Caco-2 (cell line): ENCODE measurements at places on chromosomes 4 and X. TPM values are rescaled to one million over a fixed set of nuclear protein-coding genes. Genes with fewer than 3 reads are reported as not detected.

TBC1D8B gene
- total RNA-seq = 7.4 and 8.7 TPM in 2 replicates

ARR3 gene
- not detected in 2 replicates for total RNA-seq

DCX gene
- total RNA-seq = not detected in 2 replicates

CT45A2 gene
- total RNA-seq = not detected in 2 replicates

POU4F2 gene
- total RNA-seq = not detected in 2 replicates

USP17L30 gene
- not detected in 2 replicates for total RNA-seq

SSX4 gene
- total RNA-seq = not detected in 2 replicates

FDCSP gene
- total RNA-seq = not detected in 2 replicates

FRG2 gene
- total RNA-seq = 0.23 TPM in 1 of 2 replicates, not detected in the other

NPY5R gene
- not detected in 2 replicates for total RNA-seq

SAGE1 gene
- total RNA-seq = not detected in 2 replicates

- DNase-seq = no peak
These were observed 72.4 kb downstream of the ANKRD50 start for GRCh38 chr4:124640022-124640730.

- no peak for DNase-seq
These were observed 76.5 kb downstream of the DDIT4L start for GRCh38 chr4:100113732-100114131.

GRCh38 chrX:19560611-19561010, 45.3 kb upstream of the MAP3K15 start:
- no peak for DNase-seq

DNA sequence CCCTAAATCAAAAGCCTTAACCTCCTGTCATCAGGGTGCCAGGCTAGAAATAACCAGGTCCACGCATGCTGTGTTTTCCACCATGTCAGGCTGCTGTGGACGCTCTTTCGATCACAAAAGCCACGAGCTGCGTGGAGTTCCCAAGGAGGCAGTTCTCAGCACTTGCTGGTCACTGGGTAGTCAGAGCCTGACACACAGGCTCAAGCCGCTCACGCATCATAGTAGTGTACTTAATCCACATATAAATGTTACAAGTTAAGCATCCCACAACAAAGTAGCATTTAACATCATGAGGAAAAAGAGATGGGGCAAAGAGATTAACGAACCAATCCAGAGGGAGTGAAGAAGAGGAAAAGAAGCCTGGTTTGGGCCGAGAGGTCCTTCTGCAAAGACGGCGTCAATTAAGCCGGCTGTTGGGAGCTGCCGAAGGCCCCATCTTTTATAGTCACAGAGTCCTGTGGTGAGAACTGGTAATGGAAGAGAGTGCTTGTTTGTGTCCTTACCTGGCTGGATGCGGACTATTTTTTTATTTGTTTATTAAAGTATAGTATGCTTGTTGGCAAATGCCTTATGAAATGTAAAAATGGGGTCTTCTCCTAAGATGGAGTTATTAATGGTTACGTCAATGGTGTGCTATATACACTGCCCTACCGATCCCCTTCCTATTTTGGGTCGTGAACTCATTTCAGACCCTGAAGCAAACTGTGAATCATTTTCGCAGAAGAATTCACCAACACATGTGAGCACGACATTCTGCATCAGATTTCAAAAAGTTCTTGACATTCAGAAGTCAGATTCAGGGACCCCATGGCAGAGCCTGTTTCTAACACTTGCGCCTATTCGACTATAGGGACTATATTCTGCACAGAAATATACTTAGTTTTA, 675 bp downstream of the PRIMPOL start:
- DNase-seq = peak; percentile 26

DNA sequence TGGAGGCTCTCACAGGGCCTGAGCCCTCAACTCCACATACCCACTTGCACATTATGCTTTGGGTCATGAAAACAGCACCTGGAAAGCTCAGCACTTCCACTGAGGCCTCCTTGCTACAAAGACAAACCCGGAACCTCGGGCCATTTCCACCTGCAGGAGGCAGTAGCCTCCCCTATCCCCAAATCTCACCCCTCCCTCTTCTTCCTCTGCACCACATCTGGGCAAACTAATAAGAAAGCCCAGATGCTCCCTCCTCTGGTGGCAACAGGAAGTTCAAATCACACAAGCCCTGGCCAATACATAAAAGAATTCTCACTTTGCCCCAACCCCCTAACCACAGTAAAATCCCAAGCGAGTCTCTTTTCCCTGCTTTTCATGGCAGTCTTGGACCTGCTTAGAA, 136.4 kb downstream of the MAPK10 start:
- peak; percentile 33 for DNase-seq

- DNase-seq = no peak
These were observed 6.1 kb downstream of the AWAT2 start for GRCh38 chrX:70043685-70044084.

DNA sequence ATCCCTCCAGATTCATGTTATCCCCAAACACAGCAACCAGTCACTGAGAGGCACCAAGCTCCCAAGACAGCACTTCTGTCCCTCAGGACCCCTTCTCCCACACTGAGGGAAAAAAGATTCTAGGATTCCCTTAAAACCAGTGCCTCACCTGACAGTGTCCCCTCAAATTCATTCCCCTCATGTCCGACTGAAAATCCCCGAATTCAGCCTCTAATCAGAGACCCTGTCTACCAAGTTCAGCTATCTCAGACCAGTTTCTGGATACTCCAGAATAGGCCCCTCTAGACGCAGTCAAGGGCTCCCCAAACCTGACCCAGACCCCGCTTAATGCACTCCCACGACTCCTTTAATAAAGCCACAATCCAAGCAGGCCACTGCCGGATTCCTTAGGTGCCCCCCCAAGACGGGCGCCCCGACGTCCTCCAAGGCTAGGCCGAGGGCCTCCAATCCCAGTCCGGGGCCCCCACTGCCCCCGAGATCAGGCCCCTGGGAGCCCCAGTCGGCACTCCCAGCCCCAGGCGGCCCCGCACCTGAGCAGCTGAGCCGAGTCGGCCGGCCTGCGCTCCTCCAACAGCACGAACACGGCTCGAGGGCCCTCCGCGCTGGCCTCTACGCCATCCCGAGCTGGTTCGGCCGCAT, 457 bp downstream of the TFE3 start:
- DNase-seq = no peak

DNA sequence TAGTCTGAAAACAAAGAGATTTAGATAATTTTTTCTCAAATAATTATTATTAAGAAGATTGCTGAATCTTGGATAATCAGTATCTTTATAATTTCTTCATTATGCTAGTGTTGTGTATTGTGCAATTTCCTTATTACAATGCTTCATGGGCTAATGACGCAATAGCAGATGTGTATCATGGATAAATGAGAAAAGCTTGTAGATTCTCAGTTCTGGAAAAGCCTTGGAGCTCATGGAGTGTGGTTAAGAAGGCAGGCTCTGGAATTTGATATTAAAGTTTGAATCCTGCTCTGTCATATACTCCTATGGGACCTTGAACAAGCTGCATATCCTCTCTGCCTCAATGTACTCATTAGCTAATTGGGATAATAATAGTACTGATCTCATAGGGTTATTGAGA, 18.9 kb upstream of the CXCL8 start:
- no peak for DNase-seq

DNA sequence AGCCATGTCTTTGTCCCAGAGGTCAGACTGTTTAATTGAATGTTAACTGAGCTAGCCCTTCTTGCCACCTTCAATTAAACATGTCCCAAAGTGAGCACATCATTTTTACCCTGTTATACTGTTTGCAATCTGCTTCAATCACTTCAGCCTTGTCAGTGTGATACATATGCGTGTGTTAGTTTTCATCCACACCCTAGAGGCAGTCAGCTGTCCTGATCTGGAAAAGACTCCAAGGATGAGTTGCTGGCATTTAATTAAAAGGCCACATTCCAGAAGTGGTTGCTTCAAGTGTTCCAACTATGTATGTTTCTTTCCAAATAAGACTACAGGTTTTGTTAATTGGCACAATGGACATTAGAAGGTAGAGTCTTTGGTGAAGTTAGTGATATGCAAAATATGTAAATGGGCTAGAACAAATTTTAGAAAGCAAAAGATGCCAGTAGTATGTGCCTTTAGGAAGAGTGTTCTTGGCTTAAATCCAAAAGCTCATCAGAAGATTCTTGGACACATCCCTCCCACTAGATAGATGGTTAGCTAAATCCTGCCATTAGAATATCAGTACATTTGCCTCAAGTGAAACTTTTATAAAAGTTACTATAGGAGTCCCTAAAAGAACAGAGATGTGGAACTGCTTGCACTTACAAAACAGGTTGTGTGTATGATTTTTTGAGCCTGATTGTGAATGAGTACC, 79.5 kb upstream of the SLIT2 start:
- no peak for DNase-seq

GRCh38 chr4:151013491-151013890, 1.6 kb downstream of the LRBA start:
- no peak for DNase-seq

- no peak for DNase-seq
These were observed 202.5 kb downstream of the LDB2 start for GRCh38 chr4:16695896-16696295.

DNA sequence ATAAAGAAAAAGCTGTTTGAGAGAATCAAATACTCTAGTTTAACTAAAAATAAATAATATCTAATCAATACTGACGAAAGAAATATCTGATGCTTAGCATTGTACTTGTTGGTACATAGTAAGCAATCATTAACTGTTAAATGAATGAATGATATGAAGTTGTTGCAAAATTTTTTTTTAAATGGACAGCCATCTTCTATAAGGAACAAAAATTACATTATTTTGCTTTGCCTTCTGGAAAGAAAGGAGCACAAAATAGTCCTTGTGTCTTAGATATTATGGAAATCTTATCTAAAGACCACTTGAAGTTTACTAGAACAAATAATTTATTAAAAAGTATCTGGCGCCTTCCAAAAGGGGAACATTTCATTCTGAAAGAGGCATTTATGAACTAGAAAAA, 4.5 kb downstream of the NFKB1 start:
- DNase-seq = no peak

- no peak for DNase-seq
These were observed 177.8 kb upstream of the C1QTNF7 start for GRCh38 chr4:15250021-15250441.

DNA sequence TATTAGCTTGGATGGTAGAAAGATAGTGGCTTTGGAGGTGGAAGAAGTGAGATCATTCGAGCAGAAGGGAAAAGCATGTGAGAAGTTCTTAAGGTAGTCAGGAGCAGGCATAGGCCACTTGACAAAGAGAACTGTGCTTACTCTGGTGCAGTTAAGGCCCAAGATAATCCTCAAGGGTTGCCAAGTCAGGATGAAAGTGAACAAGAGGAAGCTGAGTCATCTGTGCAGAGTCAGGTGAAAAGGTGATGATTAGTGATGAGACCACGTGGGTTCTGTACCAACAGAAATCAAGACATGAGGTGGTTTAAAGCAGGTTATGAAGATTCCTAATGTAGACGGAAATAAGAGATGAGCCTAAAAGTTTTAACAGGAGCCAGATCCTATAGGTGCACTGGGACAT, 369.8 kb downstream of the DTHD1 start:
- no peak for DNase-seq

DNA sequence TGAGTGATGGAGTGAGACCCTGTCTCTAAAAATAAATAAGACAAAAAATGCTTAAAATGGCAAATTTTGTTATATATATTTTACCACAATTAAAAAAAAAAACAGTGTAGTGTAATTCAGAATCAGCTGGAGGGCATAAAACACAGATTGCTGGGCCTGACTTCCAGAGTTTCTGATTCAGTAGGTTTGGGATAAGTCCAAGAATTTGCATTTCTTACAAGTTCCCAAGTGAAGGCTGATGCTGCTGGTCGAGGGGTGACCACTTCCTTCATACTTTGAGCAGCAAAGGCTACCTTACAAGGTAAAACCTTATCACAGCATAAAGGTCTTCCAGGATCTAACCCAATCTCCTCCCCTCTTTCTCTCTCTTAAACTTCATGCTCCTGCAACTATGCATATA, 40.7 kb downstream of the KLHL8 start:
- DNase-seq = no peak

GRCh38 chr4:86300516-86300915, 59.3 kb downstream of the MAPK10 start:
- peak; percentile 66 for DNase-seq

- peak; percentile 9 for DNase-seq
These were observed 1.8 kb downstream of the TAPT1 start for GRCh38 chr4:16224264-16225166.

GRCh38 chr4:88043001-88043400, 35.6 kb downstream of the PKD2 start:
- no peak for DNase-seq

DNA sequence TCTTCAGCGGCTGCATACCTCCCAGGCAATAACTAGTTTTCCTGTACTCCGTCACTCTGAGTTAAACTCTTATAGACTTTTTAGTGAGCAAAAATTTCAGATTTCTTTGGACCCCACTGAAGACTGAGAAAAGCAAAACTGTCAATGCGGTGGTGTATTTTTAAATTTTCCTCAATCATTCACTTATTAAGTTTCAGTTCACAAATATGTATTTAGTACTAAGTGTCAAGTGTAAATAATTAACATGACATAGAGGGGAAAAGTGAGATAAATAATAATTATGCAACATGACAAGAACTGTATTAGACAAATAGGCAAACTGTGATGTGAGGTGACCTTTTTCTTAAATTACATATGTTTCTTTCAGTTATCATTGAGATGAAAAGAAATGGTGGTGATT, 124.4 kb downstream of the NAF1 start:
- no peak for DNase-seq

DNA sequence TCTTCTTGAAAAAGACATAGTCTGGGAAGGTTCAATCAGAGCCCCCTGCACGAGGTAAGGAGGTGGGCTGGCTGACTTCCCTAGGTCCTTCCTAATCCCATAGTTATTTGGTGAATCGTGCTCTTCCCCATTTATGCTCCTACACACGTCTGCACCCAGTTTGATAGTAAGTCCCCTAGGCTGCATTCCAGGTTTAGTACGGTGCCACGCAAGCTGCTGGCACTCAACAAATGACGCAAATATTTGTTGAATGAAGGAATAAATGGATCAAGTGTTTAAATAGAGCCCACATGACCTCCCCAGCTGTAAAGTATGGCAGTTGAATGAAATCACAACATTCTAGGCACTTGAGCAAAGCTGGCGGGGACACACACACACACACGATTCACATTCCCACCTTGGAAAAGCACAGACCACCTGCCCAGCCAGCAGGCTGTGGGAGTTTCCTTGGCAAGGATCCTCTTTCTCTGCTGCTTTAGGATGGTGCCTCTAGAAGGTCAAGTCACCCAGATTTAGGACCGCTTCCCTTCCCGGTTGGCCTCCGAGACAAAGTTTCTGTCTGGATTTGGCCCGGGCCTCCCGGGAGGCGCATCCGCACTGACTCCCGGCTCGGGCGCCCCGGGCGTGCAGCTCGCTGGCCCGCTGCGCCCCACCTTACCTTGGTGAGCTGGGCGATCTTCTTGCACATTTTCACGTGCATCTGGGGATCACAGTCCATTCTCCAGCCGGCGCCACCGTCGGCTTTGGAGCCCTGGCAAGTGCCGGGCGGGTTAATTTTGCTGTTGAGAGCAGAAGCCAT, 721 bp downstream of the FAM184B start:
- no peak for DNase-seq

- DNase-seq = no peak
These were observed 795.2 kb downstream of the TRIML1 start for GRCh38 chr4:188934320-188934962.

DNA sequence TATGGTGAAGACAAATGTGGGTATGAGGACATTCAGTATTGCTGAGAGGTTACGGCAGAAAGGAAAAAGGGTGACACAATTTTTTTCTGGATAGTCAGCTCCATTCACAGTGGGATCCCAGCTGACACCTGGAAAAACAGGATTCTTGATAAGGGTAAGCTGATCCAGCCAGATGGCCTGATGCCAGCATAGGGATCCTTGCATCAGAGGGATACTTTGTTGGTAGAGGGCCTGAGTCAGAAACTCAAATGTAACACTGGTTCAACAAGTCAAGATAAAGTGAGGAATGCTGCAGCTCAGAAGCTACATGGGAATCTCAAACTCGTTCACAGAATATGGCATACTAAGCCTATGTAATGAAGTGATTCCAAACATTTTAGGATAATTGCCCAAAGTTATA, 726.7 kb downstream of the C4orf33 start:
- DNase-seq = peak; percentile 57
